Stimulated activated CD4-positive, alpha-beta T cell treated with anti-CD3 and anti-CD28 coated beads, Interleukin-15, amount 100 ng/mL, for 1 hour (primary cell): ENCODE measurements at places on chromosomes 13 and 19.

DNA sequence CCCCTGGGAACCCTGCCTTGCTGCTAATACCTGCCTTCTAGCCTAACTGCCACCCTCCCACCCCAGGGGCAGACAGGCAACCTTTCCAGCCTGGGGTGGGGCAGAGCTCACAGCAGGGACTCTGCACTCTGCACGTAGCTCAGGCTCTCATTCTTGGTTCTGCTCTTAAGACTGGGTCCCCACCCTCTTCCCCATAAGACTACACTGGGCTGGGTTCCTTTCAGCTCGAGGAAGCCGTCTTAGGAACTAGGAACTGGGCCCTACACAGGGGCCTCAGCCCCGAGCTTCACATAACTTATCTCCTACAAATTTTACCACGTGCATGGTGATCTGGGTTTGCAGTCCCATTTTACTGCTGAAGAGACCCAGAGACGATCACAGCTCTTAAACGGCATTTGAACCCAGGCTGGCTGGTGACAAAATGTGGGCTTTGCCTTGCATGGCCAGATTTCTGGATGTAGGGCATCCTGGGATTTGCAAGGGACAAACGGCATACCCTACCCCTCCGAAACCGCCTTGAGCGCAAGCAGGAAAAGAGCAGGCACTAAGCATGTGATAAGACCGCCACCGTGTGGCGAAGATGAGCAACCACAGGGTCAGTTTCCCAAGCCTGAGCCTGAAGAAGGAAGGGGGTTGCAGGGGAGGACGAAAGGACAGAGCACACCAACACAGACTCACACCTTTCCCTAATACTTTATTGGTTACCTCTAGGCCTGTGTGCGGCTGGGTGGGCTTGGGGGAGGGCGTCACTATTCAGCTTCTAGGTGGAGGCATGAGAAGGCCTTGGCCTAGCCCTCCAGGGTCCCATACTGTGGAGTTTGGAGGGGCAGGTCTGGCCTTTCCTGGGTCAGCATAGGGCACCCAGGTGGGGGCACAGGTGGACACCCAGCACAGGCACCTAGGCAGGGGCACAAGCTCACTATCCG, 5.1 kb downstream of the JUNB start:
- DNase-seq: no peak

DNA sequence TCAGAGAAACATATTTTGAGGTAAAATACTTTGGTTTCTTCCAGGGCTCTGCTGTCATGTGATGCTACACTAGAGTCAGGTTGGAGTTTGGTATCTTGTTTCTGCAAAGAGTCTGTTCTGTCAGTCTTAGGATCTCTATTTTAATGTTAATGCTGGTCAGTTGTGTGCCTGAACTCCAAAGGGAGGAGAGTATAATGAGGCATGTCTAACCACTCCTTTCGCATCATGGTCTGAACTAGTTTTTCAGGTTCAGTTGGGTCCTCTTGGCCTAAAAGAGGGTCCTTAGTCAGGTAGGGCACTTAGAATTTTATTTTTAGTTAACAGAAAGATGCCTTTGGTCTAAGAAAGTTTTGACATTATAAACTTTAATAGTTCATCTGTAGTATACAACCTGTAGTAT, 78.2 kb downstream of the FNDC3A start:
- no peak for DNase-seq

- DNase-seq: no peak
Observed at GRCh38 chr13:21016487-21016886, 44.9 kb downstream of the LATS2 start.

- DNase-seq: no peak
Observed at GRCh38 chr19:47241919-47242577, 11.0 kb upstream of the BBC3 start.

DNA sequence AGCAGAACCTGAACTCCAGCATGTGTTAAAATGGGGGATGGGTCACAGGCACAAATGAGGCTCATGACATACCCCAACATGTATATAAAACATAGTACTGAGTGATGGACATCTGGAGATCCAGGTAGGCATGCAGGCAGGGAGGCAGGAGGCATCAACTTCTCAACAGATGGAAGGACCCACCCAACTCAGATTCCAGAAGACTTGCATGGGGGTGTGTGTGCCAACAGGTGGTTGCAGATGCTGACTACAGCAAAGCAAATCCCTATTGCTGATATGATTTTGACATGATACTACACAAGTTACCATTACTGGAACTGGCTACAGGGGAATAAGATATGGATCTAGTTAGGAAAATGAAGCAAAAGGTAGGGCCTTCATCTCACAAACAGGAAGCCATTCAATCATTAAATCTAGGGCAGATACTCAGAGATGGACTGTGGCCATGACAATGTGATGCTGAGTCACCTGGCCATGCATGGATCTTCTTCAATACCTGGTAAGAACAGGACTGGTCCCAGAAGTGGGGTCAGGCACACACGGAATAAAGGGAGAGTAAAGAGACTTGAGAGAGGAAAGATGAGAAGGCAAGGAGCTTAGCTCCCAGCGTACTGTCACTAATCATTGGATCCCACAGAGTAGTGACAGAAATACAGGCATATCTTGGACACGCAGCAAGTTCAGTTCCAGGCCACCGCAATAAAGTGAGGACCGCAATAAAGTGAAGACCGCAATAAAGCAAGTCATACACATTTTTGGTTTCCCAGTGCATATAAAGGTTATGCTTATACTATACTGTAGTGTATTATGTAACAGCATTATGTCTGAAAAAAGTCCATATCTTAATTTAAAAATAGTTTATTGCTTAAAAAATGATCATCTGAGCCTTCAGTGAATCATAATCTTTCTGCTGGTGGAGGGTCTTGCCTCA, 91.3 kb downstream of the USP12 start:
- DNase-seq: no peak

DNA sequence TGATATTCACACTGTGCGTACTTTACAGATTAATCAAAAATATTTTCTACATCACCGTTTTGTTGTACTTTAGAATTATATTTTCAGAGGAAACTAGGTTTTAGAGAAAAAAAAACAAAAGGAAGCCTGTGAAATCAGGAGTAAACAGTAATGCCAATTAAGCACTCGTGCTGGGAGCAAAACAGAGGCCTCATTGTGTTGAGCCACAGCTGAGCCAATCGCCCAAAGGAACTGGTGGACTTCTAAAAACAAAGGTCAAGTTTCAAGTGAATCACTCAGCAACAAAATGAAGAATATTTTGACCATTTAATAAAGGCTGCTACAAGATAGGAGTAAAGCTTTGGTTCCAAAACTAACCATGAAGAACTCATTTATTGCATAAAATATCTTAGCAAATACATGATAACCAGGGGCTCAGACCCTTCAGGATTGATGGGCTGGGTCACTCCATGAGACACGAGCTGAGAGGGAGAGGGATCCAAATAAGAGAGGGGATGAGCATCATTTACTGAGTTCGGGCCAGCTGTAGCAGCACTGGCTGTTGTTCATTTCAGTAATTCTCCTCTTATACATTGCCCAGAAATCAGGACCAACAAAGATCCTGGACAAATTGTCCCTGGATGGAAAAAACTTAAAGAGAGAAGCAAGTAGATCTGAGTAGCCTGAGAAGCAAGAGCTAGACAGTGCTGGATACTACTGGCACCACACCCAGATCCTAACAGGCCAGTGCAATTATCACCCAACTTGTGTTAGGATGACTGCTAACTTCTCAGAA, 8.3 kb upstream of the NALCN start:
- no peak for DNase-seq

- DNase-seq: peak; percentile 60
Observed at GRCh38 chr13:42574435-42575311, 721 bp downstream of the TNFSF11 start.

DNA sequence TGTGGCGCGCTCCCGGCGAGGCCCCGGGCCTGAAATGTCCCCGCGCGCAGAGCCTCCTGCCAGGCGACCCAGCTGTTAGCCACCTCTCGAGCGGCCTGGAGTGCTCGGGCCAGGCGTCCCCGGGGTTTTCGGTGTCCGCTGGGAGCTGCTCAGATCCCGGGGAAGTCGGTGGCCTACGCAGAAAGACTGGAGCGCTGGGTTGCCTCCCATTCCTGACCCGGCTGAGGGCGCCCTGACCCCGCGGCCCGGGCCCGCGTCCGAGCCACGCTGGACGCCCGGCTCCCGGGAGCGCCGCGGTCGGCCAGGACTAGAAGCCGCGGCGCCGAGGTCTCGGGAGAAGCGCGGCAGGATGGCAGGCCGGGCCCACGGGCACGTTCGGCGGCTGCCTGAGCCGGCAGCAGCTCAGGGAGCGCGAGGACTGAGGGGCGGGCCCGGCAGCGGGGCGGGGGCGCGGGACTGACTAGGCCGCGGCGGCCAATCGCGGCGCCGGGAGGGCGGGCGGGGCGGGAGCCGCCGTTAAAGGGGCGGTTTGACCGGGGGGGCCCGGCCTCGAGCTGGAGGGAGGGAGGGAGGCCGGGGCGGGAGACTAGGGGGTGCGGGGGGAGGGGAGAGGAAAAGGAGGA, 1.3 kb upstream of the ZIC2 start:
- DNase-seq: no peak

GRCh38 chr19:39850892-39851291, 4.7 kb upstream of the FBL start:
- no peak for DNase-seq

GRCh38 chr13:43044720-43045301, 21.4 kb downstream of the DNAJC15 start:
- no peak for DNase-seq

DNA sequence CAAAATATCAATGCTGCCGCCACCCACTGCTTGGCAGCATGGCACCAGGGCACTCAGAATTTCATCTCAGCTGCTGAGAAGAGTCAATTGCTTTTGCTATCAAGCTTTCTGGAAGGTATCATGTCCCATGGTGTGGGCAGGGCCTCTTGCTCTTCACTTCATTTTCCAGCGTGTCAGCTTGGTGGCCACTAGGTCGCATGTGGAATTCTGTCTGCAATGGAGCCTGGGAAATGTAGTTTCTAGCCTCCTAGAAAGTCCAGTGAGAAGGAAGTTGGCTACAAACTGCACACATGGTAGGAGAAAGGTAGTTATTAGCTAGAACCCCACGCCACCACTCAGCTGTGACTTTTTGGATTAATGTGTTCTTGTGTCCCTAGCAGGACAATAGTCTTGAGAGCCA, 105.3 kb downstream of the MYO16 start:
- DNase-seq: no peak

DNA sequence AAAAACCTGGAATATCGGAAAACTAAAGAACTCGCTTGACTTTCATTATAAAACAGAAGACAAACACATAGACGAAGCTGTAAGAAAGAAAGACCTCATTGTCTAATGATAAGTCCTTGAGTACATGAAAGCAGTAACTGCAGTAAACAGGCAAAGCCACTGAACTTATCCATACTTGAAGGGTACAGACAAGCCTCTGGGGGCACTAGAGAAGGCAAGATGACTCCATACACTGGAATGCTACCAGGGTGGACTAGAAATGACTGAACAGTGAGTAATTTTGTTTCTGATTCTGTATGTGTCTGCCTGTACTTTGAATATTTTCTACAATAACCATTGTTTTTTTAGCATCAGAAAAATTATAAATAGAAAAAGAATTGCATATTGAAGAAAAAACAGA, 507.9 kb downstream of the UQCRFS1 start:
- DNase-seq: no peak

GRCh38 chr13:110625771-110626321, 10.5 kb downstream of the NAXD start:
- DNase-seq: no peak

DNA sequence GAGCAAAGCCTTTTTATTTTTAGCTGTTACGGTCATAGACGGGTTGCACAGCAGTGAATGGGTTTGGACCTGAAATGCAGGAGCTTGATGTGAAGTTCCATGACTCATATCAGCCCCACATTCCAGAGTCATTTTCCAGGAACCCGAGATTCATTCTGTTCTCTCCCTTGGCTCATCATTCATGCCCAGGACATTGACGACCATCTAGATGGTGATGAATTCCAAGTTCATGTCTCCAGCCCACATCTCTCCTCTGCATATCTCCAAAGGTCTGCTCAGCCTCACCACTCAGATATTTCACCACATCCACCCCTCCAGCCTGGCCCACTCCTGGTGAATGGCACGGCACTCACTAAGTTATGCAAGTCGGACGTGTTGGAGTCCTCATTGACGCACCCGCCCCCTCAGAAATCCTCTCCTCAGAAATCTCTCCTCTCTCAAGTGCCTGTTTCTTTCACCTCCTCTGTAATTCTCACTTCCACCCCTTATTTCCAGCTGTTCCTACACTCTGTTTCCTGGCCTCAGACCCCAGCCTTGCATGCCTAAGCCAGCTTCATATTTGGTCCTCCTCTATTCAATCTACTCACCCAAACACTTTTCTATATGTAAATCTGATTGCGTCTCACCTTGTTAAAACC, 83.1 kb downstream of the ALOX5AP start:
- no peak for DNase-seq

DNA sequence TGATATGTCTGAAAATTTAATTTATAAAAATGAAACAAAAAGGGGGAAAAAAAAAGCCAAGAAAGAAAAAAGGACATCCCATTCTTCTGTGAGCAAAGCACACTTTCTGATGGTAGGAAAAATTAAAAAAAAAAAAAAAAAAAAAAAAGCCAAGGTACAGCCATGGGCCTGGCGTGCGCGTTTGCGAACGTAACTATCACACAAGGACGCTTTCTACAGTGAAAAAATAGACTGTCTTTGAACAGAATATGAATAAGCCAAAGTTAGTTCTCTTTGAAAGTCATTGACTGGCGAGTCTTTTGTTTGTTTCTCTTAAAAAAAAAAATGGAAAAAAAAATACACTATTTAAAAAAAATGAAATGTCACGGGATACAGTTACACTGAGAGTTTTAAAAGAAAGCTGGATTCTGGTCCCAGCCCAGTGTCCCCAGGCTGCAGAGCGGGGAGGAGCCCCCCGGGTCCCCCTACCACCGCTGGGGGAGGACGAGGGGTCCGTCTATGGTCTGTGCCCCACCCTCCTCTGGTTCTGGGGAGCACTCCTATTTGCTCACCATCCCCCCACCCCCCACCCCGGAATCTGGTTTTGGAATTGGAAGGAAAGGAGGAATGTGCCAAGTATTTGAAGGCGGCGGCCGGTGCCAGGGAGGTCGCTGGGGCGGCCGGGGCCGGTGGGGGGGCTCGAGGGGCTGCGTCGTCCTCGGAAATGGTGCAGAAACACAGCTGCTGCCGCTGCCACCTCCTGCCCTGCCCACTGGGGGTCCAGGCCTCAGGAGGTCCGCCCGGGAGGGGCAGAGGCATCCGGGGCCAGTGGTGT, 134.5 kb downstream of the PTPRS start:
- DNase-seq: no peak

GRCh38 chr19:54178581-54179261, 5.8 kb upstream of the TMC4 start:
- no peak for DNase-seq

- DNase-seq: no peak
Observed at GRCh38 chr19:46533078-46533620, 37.5 kb upstream of the PNMA8B start.
